Dorsolateral prefrontal cortex (tissue), 122 donors: ENCODE measurements at places on chromosomes 13 and 19. TPM values are rescaled to one million over a fixed set of nuclear protein-coding genes. Genes with fewer than 3 reads are reported as not detected.

- DNase-seq: no peak
These were observed 10.4 kb upstream of the KLF16 start for GRCh38 chr19:1873524-1874473.

- DNase-seq: peak; percentile 5
These were observed at the start of gene LMO7 for GRCh38 chr13:75635828-75636435. LMO7 (plus strand) TSS chr13:75636330; CDS start chr13:75636658, 328 bp downstream.

GRCh38 chr13:93789058-93789457 is 562.5 kb downstream of the GPC6 start:
- DNase-seq: no peak

DNA sequence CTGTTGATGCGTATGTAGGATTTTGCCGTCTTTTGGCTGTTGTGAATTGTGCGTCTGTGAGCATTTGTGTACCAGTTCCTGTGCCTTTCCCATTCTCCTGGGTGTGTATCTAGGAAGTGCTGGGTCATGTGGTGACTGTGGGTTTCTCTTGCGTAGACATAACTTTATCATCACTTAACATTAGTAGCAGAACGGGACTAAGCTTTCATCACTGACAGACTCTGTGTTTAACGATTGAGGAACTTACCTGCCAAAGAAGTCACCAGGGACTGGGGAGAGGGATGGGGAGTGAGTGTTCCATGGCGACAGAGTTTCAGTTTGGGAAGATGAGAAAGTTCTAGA is 15.0 kb downstream of the FZR1 start:
- DNase-seq: no peak

- DNase-seq: no peak
These were observed 29.1 kb downstream of the NUP58 start for GRCh38 chr13:25330541-25330940.

GRCh38 chr13:112744168-112745021 is 54.6 kb downstream of the ATP11A start:
- no peak for DNase-seq

GRCh38 chr19:48418317-48419064 is 25.0 kb downstream of the GRIN2D start:
- DNase-seq: no peak

DNA sequence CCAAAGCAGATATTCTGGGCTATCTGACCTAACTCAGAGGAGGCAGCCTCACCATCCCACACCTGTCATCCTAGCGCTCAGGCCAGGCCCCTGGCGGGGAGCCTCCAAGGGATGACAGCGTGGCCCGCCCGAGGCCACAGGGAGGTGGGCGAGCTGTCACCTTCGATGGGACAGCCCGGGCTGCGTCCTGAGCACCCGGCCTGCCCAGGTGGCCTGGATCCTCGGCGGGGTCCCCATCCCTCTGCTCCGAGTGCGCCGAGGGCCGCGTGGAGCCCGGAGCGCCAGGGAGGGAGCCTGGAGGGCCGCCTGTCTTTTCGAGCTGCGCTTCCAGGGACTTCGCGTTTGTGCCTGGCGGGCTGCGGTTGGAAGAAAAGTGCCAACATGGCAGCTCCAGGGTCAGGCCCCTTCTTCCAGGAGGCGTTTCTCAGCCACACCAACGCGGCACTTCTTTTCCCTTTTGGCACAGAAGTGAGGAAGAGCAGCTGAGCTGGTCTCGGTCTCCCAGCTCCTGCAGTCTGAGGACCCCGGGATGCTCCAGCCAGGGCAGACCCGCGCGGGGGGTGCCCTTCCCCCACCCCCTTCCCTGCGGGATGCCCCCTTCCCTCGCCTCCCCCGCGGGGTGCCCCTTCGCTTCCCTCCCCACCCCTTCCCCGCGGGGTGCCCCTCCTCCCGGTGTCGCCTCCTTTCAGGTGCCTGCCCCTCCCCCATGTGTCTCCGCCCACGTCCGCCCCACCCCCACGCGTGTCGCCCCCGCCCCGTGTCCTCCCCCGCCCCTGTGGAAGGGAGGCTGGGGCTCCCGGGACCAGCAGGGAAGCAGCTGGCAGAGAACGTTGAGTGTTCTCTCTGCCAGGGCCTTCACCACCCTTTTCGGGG is 42.3 kb downstream of the GJA3 start:
- peak; percentile 50 for DNase-seq

GRCh38 chr19:17681505-17682125 is 6.5 kb downstream of the UNC13A start:
- no peak for DNase-seq

DNA sequence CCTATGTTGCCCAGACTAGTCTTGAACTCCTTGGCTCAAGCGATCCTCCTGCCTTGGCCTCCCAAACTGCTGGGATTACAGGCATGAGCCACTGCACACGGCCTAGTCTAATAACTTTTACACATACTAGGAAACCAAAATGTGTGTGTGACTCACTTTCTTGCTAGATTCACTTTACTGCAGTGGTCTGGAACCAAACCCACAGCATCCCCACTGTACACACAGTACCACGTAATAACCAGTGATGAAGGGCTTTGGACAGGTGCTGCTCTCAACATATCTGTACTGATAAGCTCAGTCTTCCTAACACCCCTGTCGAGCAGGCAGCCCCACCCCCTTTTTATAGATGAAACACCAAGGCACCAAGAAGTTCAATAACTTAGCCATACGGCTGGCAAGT is 5.1 kb downstream of the DNMT1 start:
- no peak for DNase-seq

GRCh38 chr19:2629491-2630351 is 72.8 kb downstream of the GNG7 start:
- no peak for DNase-seq

DNA sequence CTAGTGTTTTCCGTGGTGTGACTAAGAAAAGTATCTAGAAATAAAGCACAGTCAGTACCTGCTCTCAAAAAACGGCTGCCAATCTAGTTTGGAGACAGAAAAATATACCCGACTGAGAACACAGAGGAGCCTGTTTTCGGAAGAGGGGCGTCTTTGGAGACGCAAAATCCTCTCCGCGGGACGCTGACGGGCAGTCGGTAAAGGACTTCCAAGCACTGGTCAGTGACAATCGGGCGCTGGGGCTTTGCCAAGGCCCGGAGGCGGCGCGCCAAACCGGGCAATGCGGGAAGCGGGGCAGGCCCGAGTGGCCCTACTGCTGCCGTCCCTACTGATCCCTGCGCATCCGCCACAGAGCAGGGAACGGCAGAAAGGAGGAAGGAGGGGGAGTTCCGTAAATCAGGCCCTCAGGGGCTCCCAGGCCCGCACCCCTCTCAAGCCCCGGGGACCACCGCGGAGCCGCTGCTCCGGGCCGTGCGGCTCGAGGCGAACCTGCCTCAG is 588 bp upstream of the DPY19L3 start:
- peak; percentile 56 for DNase-seq

DNA sequence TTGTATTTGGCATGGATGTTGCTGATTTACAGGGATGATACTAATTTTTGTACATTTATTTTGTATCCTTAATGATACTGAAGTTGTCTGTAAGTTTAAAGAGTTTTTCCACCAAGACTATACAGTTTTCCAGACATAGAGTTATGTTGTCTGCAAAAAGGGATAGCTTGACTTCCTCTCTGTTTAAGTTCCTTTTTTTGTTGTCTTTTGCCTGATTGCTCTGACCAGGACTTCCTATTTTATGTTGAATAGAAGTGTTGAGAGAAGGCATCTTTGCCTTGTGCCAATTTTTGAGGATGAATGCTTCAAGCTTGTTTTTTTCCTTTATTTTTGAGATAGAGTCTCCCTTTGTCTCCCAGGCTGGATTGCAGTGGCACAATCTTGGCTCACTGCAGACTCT is 36.8 kb upstream of the ZNF681 start:
- DNase-seq: no peak

DNA sequence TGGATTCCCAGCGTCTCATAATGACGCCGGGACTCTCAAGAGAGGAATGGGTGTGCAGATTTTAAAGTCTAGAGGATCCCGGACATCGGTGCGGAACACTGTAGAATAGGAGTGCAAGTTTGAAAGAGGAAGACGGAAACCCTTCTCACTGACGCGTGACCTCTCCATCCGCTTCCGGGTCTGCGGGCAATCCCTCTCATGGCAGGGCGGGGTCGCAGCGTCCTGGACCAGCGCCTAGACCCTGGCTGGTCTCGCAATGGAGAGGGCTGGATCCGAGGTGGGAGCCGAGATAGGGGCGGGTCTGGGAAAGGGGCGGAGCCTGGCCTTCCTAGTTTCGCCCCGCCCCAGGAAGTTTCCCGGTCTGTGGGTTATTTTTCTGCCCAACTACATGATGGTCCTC is 4.6 kb upstream of the ZNF845 start:
- DNase-seq: peak; percentile 24

GRCh38 chr13:32199168-32199567 is 116.0 kb downstream of the ZAR1L start:
- no peak for DNase-seq

Gene ZNF578
- 4.2 TPM for total RNA-seq

Gene TDRD12
- total RNA-seq: 1.2 TPM

Gene C2CD4C
- total RNA-seq: 23.3 TPM

Gene ATP12A
- total RNA-seq: not detected
